ENCODE measurements at places on chromosomes 1 and 21.

GRCh38 chr1:86082183-86082582 is 74.4 kb downstream of the COL24A1 start:
- DNase-seq, result no peak

GRCh38 chr1:40951943-40952743 is 27.4 kb upstream of the CTPS1 start:
- DNase-seq, result peak; percentile 13

DNA sequence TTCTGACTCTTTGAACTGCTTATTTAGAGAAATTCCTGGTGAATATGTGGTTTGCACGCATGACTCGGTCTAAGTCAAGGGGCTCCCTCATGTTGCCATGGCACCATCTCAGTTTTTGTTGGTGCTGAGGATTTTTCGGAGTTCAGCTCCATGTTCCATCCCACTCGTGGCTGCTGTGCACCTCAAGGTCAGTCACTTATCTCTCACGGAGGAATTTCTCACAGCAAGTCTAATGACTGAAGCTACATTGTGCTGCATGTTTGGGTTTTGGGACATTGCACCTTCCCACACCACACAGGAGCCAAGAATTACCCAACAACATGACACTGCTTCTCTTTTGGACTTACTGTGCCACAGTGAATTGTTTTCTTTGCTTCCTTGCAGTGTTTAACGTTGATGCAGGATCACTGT is 269.9 kb downstream of the NCAM2 start:
- DNase-seq, result no peak

DNA sequence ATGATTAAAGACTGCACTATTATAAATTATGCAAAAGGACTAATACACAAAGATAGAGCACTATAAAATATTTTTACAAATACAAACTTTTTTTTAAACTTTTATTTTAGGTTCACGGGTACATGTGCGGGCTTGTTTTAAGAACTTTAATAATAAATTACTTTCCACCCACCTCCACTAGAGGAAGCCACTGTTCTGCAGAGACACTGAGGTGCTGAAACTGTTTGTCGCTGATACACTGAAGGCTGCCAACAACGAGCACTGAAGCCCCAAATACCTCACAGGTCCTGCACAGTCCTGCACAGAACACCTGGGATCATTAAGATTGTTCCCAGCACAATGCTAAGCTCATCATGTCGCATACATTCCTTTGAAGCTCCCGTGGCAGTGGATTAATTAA is 19.9 kb downstream of the COA6 start:
- DNase-seq, result no peak

GRCh38 chr1:167812972-167813371 is 91.2 kb downstream of the MPZL1 start:
- no peak for DNase-seq

- no peak for DNase-seq
These were observed 42.9 kb downstream of the SEC22B start for GRCh38 chr1:120133228-120133927.

DNA sequence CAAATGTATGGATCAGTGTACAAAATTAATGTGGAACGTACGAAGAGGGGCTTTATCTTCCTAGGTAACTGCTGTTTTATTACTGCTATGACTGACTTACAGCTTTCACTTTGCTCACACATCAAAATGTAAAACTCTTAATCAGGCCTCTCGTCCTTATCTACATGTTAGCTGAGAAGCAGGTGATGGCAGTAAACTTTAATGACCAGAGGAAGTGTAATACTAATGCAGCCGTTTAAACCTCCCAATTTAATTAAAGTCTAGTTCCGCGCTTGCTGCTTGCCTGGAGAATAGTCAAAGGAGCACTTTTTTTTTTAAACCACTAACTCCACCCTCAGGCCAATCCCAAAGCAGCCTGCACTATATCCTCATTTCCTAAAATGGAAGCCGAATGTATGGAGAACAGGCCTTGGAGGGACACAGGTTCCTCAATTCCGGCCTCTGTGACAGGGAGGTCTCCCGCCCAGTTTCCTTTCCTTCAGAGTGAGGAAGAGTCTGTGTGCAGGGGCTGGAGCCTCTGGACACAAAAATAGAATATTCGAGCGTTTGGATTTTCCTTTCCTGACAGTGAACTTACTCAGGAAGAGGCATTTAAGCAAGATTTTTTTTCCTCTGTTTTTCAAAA is 36.7 kb upstream of the RASAL2 start:
- DNase-seq, result no peak

GRCh38 chr1:222285526-222285925 is 262.4 kb downstream of the HHIPL2 start:
- DNase-seq, result no peak

DNA sequence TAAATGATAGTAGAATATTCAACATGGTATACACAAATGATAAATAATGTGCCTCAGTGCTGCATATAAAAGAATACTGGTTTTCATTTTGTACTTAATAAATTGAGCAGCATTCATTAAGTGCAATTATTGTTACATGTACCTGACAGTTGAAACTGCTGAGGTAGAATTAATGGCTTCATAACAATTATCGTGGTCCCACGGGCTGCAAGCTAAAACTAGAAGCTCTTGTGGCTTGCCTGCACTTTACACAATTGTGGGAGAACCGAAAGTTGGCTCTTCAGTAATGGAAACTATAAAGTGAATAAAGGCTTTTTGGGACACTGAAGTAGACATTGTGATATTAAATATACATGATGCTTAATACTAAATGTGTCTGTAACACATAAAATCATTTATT is 23.2 kb downstream of the INSL5 start:
- no peak for DNase-seq

GRCh38 chr1:113780374-113781146 is 21.3 kb upstream of the PHTF1 start:
- no peak for DNase-seq

DNA sequence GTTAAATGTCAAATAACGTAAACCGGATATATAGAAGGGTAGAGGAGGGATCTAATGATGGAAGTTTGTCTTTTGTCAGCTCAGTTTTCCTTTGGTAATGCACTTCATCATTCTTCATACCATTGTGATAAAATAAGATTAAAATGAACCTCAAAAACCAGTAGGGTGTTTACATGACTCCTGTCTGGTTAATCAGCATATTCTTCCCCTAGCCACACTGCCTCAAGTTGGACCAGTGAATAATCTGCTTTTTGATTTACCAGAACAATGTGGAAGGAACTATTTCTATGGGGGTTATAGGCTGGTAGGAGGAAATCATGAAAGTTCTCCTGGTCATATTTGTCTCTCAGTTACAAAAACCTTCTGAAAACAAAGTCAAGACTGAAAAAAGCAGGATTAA is 634.7 kb downstream of the NCAM2 start:
- no peak for DNase-seq

DNA sequence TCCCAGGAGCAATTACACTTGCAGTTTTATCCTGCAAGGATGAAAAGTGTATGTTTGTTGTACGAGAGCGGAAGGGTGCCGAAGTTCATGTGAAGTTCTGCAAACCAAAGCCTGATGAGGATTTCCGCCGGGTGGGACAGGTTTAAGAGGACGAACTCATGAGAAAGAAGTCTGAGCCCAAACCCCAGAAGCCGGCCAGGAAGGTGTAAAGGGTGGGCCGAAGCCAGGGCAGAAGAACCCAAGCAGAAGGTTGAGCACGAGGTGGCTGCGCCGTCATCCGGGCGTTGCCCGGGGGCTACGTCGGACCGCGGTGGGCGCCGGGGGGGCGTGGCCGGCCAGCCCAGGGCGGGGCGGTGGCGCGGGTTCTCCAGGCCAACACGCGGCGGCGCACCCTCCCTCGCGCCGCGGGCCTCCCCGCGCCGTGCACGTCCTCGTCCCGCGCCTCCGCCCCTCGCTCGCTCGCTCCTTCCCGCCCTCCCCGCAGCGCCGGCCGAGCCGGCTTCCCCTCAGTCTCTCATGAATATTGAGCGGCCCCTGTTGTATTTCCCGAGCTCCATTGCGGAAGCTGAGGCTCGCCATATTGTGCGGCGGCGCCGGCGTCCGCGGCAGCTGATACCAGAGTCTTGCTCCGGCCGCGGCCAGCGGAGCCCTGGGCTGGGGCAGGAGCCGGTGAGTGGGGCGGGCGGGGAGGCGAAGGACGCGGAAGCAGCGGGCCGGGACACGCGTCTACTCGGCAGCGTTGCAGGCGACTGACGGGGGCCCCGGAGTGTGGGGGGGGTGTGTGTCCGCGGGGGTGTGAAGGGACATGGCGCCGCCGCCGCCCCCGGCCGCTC is at the start of gene RNF2:
RNF2 (plus strand) TSS at position 578 of the 833 bp plus-strand sequence. CDS start 41,996 bp downstream, outside the sequence.
- peak; percentile 75 for DNase-seq

- DNase-seq, result no peak
These were observed 5.8 kb upstream of the CHI3L2 start for GRCh38 chr1:111221633-111222291.

- DNase-seq, result no peak
These were observed 7.1 kb upstream of the PTTG1IP start for GRCh38 chr21:44880405-44881197.

DNA sequence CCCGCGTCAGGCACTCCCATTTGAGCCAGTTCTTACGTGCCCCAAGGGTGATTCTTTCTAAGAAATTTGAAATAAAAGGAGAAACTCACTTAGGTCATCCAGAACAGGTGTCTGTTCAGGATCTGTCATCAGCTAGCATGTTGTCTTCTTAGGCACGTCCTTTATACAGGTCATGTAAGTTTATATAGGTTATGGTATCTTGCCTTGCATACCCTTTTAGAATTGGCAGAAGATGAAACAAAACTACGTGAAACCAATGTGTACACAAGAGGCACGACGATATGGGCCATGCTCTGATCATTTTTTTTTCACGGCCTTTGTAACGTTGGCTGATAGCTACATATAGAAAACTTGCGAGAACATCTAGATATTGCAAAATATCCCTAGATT is 579 bp upstream of the GTF2B start:
- DNase-seq, result no peak

GRCh38 chr1:51622455-51622913 is 5.6 kb downstream of the OSBPL9 start:
- no peak for DNase-seq

GRCh38 chr1:226877669-226878068 is 7.3 kb downstream of the PSEN2 start:
- DNase-seq, result no peak

DNA sequence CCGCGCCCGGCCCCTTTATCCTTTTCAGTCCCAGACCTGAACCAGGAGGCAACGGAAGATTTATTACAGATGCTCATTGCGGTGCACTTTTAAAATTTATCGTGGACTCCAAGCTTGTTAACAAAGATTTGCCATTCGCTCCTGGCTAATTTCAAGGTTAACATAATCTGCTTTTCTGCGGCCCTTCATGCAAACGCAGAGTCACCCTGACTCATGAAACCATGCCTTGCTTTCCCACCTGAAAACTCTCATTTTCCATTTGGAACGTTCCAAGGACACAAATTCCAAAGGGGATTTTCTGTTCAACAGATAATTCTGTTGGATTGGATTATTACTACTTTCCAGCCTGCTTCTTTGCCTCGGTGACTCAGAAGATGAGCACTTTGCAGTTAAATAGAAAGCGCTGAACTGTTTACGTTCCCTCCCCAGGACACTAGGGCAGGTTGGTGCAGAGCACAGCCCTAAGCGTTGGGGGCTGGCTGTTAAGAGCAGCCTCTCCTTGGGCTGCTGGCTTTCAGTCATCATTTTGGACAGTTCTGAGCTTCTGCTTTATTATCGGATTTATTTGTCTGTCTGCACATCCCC is 51.1 kb downstream of the CD247 start:
- DNase-seq, result no peak

DNA sequence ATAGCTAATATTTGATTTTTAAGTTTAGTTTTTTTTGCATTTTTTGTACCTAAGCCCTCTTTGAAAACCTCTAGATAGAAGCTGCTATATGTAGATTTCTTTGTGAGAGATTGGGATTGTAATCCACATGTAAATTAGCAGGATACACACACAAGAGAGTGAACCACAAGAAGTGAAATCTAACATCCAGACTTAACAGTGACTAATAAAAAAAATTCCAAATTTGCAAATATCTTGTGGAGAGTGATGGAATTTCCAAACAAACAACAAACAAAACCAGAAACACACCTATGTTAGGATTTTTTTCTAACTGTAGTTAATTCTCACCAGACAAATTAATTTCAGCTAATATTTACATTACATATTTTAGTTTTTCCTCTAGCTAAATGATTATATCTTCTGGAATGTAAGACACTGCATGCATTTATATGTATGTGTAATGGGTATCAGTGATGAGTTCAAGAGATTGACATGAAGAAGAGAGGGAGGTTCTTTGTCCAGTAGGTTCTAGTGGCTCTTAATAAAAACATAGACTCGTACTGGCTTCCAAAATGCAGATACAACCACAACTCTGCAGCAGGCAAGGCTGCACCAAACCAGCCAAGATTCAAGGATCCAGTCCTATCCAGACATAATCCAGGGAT is 12.8 kb downstream of the CLDN17 start:
- DNase-seq, result no peak

GRCh38 chr1:59342801-59343575 is 46.1 kb downstream of the FGGY start:
- no peak for DNase-seq

DNA sequence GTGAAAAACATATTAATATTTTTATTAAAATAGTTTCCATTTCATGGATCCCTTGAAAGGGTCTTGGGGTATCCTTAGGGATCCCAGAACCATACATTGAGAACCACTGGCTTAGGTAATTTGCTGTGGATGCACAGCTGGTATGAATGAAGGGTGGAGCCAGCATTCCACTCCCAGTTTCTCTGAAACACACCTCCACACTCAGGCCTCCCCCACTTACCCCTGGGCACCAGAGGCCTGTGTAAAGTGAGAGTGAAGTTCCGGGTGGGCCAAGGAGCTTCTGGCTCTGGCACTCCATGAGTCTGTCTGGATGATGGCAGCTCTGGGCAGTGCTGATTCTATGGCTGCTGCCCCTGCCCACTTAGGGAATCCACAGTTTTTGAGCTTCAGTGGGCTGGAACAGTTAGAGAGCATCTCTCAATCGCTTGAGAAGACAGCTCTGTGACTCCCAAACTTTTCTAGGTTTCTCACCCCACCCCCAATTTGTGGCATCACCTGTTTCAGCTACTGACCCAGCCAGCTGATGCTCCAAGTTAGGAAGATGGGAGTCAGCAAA is 57.8 kb upstream of the CD1D start:
- no peak for DNase-seq

DNA sequence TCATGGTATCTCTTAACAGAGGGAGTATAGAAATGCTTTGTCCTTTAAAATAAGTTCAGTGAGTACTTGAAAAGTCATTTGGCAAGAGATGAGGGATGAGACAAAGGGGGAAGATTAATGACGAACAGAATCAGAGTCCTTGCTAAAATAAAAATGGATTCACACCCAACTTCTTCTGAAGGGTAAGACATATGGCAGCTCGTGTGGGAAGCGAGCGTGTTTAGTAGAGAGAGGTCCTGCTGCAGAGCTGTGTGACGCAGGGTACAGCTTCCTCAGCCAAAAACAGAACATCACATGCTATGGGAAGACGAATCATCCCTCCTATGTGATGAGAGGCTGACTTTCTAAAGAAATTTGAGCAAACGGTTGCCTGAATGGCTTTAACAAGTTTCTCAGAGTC is 158.5 kb upstream of the LMO4 start:
- DNase-seq, result no peak
